Hippocampal formation (tissue), 2 donors: ENCODE measurements at places on chromosomes 4 and X.
A peak's percentile ranks its signal among the peaks of the same experiment; 100 is the strongest.

GRCh38 chr4:47597696-47598095 is 112.6 kb downstream of the ATP10D start:
- DNase-seq: no peak

- no peak for DNase-seq
Observed at GRCh38 chr4:106796876-106797275, 239.2 kb downstream of the DKK2 start.

- DNase-seq: no peak
Observed at GRCh38 chrX:13094374-13094773, 50.0 kb upstream of the FAM9C start.

GRCh38 chrX:71609095-71609750 is 9.1 kb downstream of the CXCR3 start:
- no peak for DNase-seq

- peak; percentile 17 for DNase-seq
Observed at GRCh38 chrX:41332408-41333002, 1.5 kb upstream of the DDX3X start.

- DNase-seq: no peak
Observed at GRCh38 chr4:142567199-142567598, 278.9 kb downstream of the INPP4B start.
